ENCODE measurements at places on chromosomes 5 and 9. TPM values are rescaled to one million over a fixed set of nuclear protein-coding genes. Genes with fewer than 3 reads are reported as not detected.

The LHFPL2 gene
- total RNA-seq = 10.1 TPM

The BAAT gene
- not detected for total RNA-seq

The MAMDC2 gene
- total RNA-seq = 2.7 TPM

The C5orf52 gene
- total RNA-seq = not detected

The PGM5 gene
- not detected for total RNA-seq

The GABRA1 gene
- total RNA-seq = not detected

DNA sequence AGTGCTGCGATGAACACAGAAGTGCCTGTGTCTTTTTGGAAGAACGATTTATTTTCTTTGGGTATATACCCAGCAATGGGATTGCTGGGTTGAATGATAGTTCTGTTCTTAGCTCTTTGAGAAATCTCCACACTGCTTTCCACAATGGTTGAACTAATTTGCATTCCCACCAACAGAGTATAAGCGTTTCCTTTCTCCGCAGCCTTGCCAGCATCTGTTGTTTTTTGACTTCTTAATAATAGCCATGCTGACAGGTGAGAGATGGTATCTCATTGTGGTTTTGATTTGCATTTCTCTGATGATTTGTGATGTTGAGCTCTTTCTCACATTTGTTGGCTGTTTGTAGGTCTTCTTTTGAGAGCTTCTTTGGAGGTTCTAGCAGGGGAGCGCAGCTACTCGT lies 134.6 kb downstream of the TENT4A start:
- no peak overlapping the region for H3K4me3 ChIP-seq
- no peak for DNase-seq

DNA sequence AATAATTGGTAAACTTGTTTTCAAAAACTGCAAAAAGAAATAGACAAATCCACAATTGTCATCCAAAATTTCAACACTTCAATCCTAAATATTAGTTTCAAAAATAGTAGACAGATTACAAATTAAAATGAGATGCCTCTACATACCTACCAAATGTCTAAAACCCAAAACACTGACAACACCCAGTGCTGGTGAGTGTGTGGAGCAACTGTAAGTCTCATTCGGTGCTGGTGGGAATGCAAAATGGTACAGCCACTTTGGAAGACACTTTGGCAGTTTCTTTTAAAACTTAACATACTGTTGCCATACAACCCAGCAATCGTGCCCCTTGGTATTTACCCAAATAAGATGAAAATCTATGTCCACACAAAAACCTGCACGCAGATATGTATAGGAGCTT lies 6.7 kb downstream of the ECM2 start:
- no peak for DNase-seq
- H3K36me3 ChIP-seq = no peaks in the 10 kb centered on the region
- no peak overlapping the region for H3K4me3 ChIP-seq
- H3K27ac ChIP-seq = no peak overlapping the region
- no peaks in the 10 kb centered on the region for H3K4me1 ChIP-seq

DNA sequence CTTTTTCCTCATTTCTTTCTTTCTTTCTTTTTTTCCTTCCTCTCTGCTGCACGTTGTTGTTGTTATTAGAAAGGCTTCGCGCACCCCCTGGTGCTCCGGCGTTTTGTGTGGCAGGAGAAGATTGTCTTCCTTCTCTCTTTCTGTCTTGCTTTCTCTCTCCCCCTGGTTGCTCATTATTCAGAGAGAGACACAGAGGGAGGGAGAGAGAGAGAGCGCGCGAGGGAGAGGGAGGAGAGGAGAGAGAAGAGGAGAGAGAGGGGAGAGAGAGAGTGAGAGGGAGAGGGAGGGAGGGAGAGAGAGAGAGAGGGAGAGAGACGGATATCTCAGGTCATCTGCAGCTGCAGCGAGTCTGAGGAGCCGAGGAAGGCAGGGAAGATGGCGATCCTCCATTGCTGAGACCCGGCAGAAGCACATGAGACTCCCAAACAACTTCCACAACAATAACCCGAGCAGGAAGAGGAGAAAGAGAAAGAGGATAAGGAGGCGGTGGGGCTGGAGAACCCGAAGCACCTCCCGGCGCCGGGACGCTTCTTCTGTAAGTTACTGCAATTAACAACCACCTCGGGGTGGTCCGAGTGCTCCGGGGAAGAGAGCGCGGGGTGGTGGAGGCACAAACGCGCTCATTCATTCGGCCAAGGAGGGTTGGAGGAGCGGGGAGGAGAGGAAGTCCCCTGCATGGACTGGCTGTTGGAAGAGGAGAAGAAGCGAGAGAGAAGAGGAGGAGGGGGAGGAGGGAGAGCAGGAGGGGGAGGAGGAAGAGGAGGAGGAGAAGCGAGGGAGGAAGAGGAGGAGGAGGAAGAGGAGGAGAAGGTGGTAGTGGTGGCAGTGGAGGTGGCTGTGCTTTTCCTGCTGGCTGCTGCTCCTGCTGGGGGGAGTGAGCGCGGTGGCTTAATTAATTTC lies at the start of gene ZNF462:
ZNF462 (plus strand) TSS at position 346 of the 900 bp plus-strand sequence. CDS start 60,218 bp downstream, outside the sequence.
- no peak within 1 kb of the TSS for H3K27ac ChIP-seq
- peak within 1 kb of the TSS; percentile 97 for H3K4me3 ChIP-seq
- peaks cover 5% of the 10 kb centered on the region for H3K4me1 ChIP-seq
- no peaks in the 10 kb centered on the region for H3K27me3 ChIP-seq

DNA sequence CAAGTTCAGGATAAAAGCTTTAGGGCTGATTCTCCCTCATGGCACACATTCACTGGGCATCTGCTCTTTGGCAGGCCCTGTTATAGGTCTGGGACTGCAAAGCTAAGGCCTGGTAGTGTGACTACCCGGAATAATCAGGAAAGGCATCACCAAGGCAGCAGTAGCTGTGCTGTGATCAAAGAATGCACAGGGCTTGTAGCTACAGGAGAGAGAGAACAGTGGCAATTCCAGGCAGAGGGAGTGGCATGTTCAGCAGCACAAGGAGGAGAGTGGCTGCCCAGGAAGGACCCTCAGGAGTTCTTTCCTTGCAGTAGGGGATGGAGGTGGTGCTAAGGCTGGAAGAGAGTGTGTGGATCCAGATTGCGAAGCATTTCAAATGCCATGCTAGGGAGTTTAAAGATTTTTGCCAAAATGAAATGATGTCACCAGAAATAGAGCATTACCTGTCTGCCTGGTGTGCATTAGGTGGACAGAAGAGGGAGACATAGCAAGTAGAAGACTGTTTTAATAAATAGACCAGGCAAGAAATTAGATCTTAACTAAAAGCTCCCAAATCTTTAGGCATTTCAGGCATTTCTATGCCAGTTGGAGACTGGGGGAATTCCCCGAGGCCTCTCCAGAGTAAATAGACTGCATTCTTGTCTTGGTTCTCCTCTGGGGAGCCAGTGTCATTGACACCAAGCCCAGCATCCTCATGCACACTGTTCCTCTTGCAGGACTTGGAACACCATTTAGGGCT lies 69.1 kb downstream of the GPR21 start:
- H3K27me3 ChIP-seq = no peaks in the 10 kb centered on the region
- H3K27ac ChIP-seq = no peak overlapping the region
- H3K4me3 ChIP-seq = no peak overlapping the region
- H3K4me1 ChIP-seq = no peaks in the 10 kb centered on the region
- H3K36me3 ChIP-seq = peaks cover 17% of the 10 kb centered on the region

DNA sequence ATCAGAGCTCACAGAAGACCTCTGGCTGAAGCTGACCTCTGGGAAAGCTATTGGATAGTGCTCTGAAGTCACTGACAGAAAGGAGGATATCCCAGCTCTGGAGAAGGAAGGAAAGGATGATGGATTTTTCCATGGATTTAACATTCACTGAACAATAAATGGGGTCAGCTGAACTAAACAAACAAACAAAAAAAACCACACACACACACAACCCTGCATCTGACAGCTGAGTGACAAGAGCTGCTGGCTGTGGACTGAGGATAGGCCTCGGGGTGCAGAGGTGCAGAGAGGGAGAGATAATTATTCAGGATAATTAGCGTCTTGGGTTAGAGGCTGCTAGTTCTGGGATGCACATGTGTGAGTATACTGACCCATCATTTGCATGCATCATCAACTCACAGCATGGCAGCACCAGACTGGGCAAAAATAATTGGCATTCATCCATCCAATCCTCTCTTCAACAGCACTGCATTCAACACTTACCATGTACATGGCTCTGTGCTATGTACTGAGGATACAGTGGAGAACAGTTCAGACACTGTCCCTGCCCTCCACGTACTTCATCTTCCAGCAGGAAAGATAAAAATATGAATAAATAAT lies 131.4 kb upstream of the TRIM32 start:
- H3K36me3 ChIP-seq = no peaks in the 10 kb centered on the region
- no peak overlapping the region for H3K4me3 ChIP-seq
- peaks cover 10% of the 10 kb centered on the region for H3K4me1 ChIP-seq
- H3K27me3 ChIP-seq = no peaks in the 10 kb centered on the region

- H3K27me3 ChIP-seq = no peaks in the 10 kb centered on the region
- peaks cover 13% of the 10 kb centered on the region for H3K36me3 ChIP-seq
- H3K27ac ChIP-seq = no peak overlapping the region
Measured at GRCh38 chr5:173944511-173944910, 44.5 kb upstream of the C5orf47 start.

GRCh38 chr9:97811533-97812246 lies 41.3 kb upstream of the FOXE1 start:
- H3K27ac ChIP-seq = peak overlapping the region; percentile 2
- peak; percentile 48 for DNase-seq
- H3K36me3 ChIP-seq = no peaks in the 10 kb centered on the region
- H3K4me1 ChIP-seq = peaks cover 31% of the 10 kb centered on the region

GRCh38 chr5:55911784-55912653 lies 60.9 kb downstream of the IL31RA start:
- H3K36me3 ChIP-seq = no peaks in the 10 kb centered on the region
- no peak overlapping the region for H3K4me3 ChIP-seq
- peaks cover 11% of the 10 kb centered on the region for H3K4me1 ChIP-seq

DNA sequence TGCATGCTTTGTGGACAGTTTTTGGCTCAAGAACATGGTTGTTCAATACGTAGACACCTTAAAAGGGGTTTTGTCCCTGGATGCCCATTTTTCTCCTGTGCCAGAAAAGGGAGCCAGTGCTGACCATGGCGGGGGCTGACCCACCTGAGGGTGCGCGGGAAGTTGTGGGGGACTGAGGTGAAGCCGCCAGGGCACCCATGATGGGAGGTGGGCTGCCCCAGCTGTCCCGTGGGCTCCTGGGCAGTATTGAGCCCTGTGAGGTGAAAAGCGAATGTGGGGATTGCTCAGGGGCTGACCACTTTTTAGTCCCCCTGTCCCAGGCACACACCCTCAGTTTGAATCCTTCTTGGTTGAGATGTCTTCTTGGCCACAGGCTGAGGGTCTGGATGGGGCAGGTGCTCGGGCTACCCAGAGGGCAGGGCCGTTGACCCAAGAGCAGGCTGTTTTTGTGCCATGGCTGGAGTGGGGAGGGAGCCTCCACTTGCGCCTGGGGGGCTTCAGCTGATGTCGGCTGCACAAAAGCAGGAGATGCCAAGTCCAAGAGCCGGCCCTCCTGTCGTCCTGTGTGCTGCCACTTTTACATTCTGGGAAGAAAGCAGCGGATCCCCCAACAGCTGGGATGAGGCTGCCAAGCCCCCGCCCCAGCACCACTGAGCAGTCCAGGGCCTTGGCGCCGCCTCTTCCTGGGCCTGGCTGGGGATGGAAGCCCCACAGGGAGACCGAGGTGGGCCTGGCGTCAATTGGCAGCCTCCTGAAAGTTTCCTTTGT lies 120.1 kb downstream of the WNK2 start:
- H3K27ac ChIP-seq = no peak overlapping the region
- no peaks in the 10 kb centered on the region for H3K36me3 ChIP-seq
- H3K4me1 ChIP-seq = no peaks in the 10 kb centered on the region
- DNase-seq = no peak
- H3K27me3 ChIP-seq = no peaks in the 10 kb centered on the region

DNA sequence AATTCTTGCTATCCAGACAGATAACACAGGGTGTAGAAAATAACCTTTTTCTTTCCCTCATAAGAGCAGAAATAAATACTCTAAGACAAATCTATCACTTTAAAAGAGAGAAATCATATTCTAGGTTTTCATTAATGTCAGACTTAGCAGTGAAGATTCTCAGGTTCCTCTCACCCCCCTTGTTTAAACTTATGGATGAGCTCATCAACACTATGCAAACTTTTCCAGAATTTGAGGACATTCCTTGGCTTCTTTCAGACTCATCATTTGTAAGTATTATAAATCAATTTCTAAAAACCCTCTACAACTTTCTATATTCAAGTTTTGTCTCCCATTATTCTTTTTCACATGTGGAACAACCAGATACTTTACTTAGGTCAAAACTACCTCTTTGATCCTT lies 374.9 kb upstream of the TRPC7 start:
- H3K27ac ChIP-seq = no peak overlapping the region
- DNase-seq = no peak
- H3K4me1 ChIP-seq = no peaks in the 10 kb centered on the region
- H3K27me3 ChIP-seq = no peaks in the 10 kb centered on the region

DNA sequence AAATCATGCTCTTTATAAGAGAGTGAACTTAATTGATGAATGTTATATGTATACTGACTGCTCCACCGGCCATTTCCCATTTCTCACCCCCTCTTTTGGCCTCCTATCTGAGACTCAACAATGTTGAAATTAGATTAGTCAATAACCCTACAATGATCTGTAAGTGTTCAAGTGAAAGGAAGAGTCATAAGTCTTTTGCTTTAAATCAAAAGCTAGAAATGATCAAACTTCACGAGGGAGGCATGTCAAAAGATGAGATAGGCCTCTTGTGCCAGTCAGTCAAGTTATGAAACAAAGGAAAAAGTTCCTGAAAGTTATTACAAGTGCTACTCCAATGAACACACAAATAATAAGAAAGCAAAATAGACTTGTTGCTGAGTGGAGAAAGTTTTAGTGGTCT lies 83.1 kb downstream of the NLN start:
- no peak overlapping the region for H3K4me3 ChIP-seq
- H3K27me3 ChIP-seq = no peaks in the 10 kb centered on the region
- no peak overlapping the region for H3K27ac ChIP-seq

DNA sequence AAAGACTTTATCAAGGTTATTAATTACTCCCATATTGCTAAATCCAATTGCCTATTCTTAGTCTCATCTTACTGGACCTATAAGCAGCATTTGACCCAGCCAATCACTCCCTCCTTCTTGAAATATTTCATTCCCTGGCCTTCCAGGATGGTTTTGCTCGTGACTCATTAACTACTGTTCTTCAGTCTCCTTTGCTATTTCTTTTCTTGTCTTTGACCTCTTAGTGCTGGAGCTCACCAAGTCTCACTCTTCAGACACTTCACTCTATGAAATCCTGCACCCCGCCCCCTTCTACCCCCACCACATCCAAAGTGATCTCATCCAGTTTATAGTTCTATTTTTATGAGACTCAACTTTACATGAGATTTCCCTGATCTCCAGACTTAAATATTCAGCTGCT lies 803.1 kb upstream of the WWC1 start:
- H3K36me3 ChIP-seq = no peaks in the 10 kb centered on the region
- no peak overlapping the region for H3K27ac ChIP-seq
- no peak for DNase-seq
- H3K4me3 ChIP-seq = no peak overlapping the region
- 0 out of 2 replicates have a peak, but pooled peaks cover 3% of the 10 kb centered on the region for H3K27me3 ChIP-seq
- H3K4me1 ChIP-seq = no peaks in the 10 kb centered on the region

- no peaks in the 10 kb centered on the region for H3K27me3 ChIP-seq
- no peaks in the 10 kb centered on the region for H3K36me3 ChIP-seq
- H3K4me1 ChIP-seq = no peaks in the 10 kb centered on the region
- DNase-seq = no peak
Measured at GRCh38 chr5:137498301-137498735, 808 bp downstream of the SPOCK1 start.

- H3K4me3 ChIP-seq = no peak overlapping the region
- H3K27ac ChIP-seq = no peak overlapping the region
- peaks cover 17% of the 10 kb centered on the region for H3K4me1 ChIP-seq
- no peak for DNase-seq
- H3K36me3 ChIP-seq = no peaks in the 10 kb centered on the region
- no peaks in the 10 kb centered on the region for H3K27me3 ChIP-seq
Measured at GRCh38 chr9:130354378-130354777, 88.8 kb downstream of the HMCN2 start.
